ENCODE measurements at places on chromosomes 1 and 21. TPM values are rescaled to one million over a fixed set of nuclear protein-coding genes. Genes with fewer than 3 reads are reported as not detected.

DNA sequence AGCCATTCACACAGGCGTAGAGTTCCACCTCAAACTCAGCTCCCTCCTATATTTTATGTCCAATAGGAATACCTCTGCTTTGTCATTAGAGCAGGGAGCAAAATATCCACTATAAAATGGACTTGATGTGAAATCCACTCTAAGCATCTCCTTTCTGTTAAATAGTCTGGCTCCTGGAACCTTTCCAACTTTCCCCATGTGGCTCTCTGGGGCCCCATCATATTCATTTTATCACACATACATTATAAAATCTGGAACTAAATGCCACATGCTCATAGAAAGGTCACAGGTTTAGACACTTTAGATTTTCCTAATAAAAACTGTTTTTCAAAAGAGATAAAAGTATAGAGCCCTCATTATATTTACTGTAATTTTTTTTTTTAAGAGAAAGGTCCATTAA is 82.1 kb downstream of the PTPN14 start:
- H3K4me1 ChIP-seq: no peaks in the 10 kb centered on the region
- H3K36me3 ChIP-seq: no peaks in the 10 kb centered on the region
- DNase-seq: no peak
- H3K27me3 ChIP-seq: peaks cover 3% of the 10 kb centered on the region

GRCh38 chr1:89935235-89935634 is 59.7 kb upstream of the ZNF326 start:
- DNase-seq: no peak
- no peaks in the 10 kb centered on the region for H3K27me3 ChIP-seq
- H3K27ac ChIP-seq: no peak overlapping the region
- H3K36me3 ChIP-seq: peaks cover 10% of the 10 kb centered on the region
- H3K4me3 ChIP-seq: no peak overlapping the region

CHD1L gene
- total RNA-seq: 25.1 TPM

SLC5A9 gene
- not detected for total RNA-seq

DNA sequence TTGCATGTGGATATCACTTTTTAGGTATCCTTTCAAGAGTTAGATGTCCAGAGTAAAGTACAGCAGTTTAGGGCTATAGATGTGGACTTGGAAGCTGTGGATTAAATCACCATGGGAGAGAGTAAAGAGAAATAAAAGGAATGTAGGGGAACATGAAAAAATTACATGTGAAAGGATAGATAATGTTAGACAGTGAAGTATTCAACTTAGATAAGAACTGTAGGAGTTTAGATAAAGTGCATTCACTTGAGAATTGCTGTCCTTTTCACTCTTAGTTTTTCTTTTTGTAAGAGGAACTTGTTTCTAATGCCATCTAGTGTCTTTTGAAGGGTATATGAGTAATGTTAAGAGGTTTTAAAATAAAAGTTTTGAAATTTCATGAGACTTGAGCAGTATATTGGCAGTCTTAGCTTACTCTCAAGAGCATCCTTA is 40.1 kb downstream of the MAST2 start:
- no peaks in the 10 kb centered on the region for H3K27me3 ChIP-seq
- no peaks in the 10 kb centered on the region for H3K36me3 ChIP-seq
- H3K4me3 ChIP-seq: no peak overlapping the region
- H3K27ac ChIP-seq: no peak overlapping the region

DNA sequence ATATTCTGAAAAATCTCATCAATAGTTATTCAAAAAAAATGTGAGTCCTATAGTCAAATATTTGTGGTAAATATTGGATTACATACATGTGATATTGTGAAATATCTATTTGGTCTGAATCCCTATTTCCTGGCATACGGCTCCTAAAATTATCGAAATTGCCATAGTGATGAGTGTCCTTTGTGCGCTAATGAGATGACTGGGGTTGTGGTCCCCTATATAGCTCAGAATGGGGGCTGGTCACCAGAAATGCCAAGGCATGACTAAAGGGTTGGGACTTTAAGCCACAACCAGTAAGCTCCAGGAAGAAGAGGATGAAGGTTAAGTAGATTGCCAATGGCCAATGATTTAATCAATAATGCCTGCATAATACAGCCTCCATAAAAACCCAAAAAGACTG is 610.2 kb upstream of the CHRM3 start:
- H3K27me3 ChIP-seq: no peaks in the 10 kb centered on the region
- no peak overlapping the region for H3K27ac ChIP-seq
- H3K4me1 ChIP-seq: no peaks in the 10 kb centered on the region
- H3K4me3 ChIP-seq: no peak overlapping the region
- DNase-seq: no peak
- H3K36me3 ChIP-seq: no peaks in the 10 kb centered on the region

BNIPL gene
- total RNA-seq: 2.6 TPM

All from T-cell (primary cell).